Naive thymus-derived CD4-positive, alpha-beta T cell (primary cell): ENCODE measurements at places on chromosomes 11 and 22. TPM values are rescaled to one million over a fixed set of nuclear protein-coding genes. Genes with fewer than 3 reads are reported as not detected.

The OR5A1 gene
- total RNA-seq: not detected

The CD44 gene
- 994 TPM for total RNA-seq

The UPB1 gene
- total RNA-seq: 0.41 and 0.70 TPM in 2 replicates

The KCNJ5 gene
- not detected for total RNA-seq

The KCNJ1 gene
- total RNA-seq: not detected

The SCN3B gene
- total RNA-seq: not detected

The MAML2 gene
- 15.6 TPM in 2 replicates for total RNA-seq

- H3K36me3 ChIP-seq: peaks cover 14% of the 10 kb centered on the region
- H3K4me1 ChIP-seq: peaks cover 32% of the 10 kb centered on the region
- H3K27ac ChIP-seq: no peak overlapping the region
- H3K27me3 ChIP-seq: no peaks in the 10 kb centered on the region
Measured at GRCh38 chr22:37205046-37205445, 7.2 kb downstream of the SSTR3 start.

DNA sequence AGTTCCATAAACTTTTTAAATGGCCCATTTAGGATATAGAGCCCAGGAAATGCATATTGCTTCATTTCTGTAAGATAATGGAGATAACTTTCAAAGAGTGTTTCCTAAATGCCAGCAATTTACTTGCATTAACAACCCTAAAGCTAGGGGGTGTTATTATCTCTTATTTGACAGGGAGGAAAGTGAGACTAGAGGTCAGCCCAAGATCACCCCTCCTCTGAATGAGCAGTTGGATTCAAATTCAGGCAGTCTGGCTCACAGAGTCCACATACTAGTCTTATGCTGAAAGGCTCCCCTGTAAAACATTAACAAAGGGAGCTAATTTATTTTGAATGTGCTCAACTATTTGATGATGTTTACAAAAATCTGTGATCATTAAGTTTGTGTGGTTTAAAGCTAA is 49.9 kb upstream of the TRIM77 start:
- no peak overlapping the region for H3K4me3 ChIP-seq
- H3K27ac ChIP-seq: no peak overlapping the region
- H3K4me1 ChIP-seq: no peaks in the 10 kb centered on the region
- no peaks in the 10 kb centered on the region for H3K36me3 ChIP-seq
- no peaks in the 10 kb centered on the region for H3K27me3 ChIP-seq

DNA sequence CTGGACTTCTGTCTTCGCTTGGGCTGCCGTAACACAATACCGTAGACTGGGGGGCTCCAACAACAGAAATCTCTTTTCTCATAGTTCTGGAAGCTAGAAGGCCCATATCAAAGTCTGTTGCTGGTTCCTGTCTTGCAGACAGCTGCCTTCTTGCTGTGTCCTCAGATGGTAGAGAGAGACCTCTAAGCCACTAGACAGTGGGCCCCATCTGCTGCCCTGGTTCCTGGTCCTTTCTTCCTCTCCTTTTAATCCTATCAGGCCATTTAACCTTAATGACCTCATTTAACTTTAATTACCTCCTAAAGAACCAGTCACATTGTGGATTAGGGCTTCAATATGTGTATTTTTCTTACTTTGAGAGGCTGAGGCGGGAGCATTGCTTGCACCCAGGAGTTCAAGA is 9.4 kb downstream of the CEP164 start:
- no peak overlapping the region for H3K4me3 ChIP-seq
- H3K27me3 ChIP-seq: no peaks in the 10 kb centered on the region
- no peaks in the 10 kb centered on the region for H3K36me3 ChIP-seq

- H3K4me3 ChIP-seq: no peak overlapping the region
- no peaks in the 10 kb centered on the region for H3K4me1 ChIP-seq
- DNase-seq: no peak
- no peaks in the 10 kb centered on the region for H3K27me3 ChIP-seq
Measured at GRCh38 chr11:15667127-15667725, 552.5 kb downstream of the INSC start.

GRCh38 chr11:96307776-96308140 is 35.2 kb downstream of the MAML2 start:
- peaks cover 3% of the 10 kb centered on the region for H3K4me1 ChIP-seq
- DNase-seq: no peak
- no peaks in the 10 kb centered on the region for H3K36me3 ChIP-seq
- no peak overlapping the region for H3K4me3 ChIP-seq
- H3K27ac ChIP-seq: peak overlapping the region; percentile 56

DNA sequence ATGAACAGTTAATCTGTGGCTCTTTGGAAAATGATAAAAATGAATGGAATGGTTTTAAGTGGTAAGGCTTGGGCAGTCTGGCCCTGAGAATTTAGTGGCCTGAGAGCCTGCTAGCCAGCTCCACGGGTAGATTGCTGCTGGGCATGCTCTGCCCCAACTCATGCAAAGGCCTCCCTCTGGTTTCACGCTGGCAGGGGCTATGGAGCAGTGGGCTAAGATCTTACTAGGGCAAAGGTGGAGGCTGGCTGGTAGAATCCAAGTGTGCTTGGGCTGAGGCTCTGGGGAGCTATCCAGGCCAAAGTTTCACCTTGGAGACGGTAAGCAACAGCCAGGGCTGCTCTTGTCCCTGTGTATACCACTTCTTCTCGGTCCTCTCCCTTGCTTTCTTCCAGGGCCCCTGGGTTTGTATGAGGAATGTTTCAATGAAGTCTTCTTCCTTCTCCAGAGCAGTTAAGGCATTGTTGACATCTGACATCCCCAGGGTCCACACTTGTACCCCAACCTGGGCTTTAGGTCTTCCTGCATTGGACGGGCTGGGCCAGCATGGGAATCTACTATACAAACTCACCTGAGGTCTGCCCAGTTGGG is 27.4 kb downstream of the UBE2L3 start:
- H3K36me3 ChIP-seq: peaks cover 5% of the 10 kb centered on the region
- H3K4me1 ChIP-seq: peaks cover 18% of the 10 kb centered on the region
- no peak overlapping the region for H3K4me3 ChIP-seq
- H3K27ac ChIP-seq: no peak overlapping the region
- no peak for DNase-seq

DNA sequence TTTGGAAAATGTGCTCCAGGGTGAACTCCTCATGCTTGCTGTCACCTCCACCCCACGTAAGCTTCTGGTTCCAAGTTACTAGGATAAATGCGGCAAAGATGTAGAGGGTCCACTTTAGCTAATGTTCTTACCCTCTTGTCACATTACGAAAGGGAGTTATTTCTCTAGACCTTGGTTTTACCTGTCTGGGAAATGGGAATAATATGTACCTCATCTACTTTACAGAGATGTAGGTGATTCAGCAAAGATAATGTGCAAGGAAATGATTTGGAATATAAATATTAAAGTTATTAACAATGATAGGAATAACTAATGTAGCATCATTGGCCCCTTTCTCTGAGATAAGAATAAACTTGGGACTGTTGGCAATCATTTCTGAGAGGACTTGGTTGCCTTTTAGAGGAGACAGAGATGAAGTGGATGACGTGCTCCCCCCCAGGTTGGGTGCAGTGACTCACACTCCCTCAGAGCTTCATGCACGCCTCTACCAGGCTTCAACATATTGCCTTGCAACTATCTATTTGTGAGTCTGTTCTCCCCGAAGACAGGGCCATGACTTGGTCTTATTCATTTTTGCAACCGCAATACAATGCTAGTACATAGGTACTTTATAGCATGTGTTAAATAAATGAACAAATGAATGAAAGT is 97.1 kb downstream of the ME3 start:
- no peaks in the 10 kb centered on the region for H3K4me1 ChIP-seq
- no peaks in the 10 kb centered on the region for H3K36me3 ChIP-seq
- no peak for DNase-seq
- no peak overlapping the region for H3K4me3 ChIP-seq
- no peak overlapping the region for H3K27ac ChIP-seq

DNA sequence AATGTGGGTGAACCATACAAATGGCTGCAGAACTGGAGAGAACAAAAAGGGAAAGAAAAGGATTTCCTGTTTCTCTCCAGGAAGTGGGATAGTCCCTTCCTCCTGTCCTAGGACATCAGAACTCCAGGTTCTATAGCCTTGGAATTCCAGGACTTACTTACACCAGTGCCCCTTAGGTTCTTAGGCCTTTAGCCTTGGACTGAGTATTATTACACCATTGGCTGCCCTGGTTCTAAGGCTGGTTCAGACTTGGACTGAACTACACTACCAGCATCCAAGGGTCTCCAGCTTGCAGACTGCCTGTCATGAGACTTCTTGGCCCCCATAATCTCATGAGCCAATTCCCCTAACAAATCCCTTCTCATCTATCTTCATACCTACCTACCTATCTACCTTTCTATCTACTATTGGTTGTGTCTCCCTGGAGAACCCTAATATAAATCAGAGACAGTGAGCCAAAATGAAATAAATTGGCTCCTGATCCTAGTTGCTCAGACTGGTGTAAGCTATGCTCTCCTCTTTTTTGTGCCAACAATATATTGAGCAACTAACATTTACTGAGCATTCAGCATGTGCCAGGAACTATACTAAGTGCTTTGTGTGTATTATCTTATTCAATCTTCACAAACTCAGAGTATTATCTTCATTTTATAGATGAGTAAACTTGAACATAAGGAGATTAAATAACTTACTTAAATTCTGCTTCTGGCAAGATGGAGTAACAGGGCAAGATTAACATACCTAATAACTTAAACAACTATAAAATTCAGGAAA is 303.7 kb downstream of the TTC28 start:
- H3K36me3 ChIP-seq: no peaks in the 10 kb centered on the region
- no peak overlapping the region for H3K4me3 ChIP-seq
- no peak overlapping the region for H3K27ac ChIP-seq
- H3K27me3 ChIP-seq: no peaks in the 10 kb centered on the region

DNA sequence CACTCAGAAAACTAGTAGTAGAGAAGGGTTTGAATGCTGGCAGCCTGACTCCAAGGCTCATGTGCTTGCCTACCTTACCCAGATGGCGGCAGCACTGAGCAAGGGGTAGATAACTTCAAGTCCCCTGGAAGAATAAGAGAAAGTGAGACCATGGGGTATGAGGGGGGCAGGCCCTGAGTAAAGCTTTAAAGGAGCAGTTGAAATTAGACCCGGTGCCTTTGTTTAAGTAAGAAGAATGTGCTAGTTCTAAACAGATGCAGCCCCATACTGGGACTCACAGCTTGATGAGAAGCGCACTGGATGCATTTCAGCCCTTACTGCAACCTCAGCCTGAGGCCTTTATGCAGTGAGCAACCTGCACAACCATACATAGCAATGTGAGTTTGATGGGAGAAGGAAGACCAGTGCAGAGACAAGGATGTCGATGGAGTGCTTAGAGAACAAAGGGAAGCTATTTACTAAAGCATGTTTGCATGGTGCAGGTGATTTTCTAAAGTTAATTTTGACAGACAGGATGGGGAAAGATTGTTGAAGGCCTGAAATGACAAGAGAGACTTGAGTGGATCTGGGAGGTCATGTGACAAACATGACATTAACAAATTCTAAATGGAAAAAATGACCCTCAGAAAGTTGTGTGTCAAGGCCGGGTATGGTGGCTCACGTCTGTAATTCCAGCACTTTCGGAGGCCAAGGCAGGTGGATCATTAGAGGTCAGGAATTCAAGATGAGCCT is 27.1 kb upstream of the TMA7B start:
- H3K4me1 ChIP-seq: peaks cover 95% of the 10 kb centered on the region
- peak; percentile 53 for DNase-seq
- H3K36me3 ChIP-seq: no peaks in the 10 kb centered on the region

GRCh38 chr22:45544588-45545170 is 42.0 kb downstream of the FBLN1 start:
- no peak overlapping the region for H3K27ac ChIP-seq
- DNase-seq: no peak
- no peaks in the 10 kb centered on the region for H3K27me3 ChIP-seq
- H3K4me1 ChIP-seq: no peaks in the 10 kb centered on the region
- no peak overlapping the region for H3K4me3 ChIP-seq
- H3K36me3 ChIP-seq: no peaks in the 10 kb centered on the region

- H3K36me3 ChIP-seq: no peaks in the 10 kb centered on the region
- H3K27me3 ChIP-seq: no peaks in the 10 kb centered on the region
- DNase-seq: no peak
- no peaks in the 10 kb centered on the region for H3K4me1 ChIP-seq
- no peak overlapping the region for H3K4me3 ChIP-seq
Measured at GRCh38 chr11:32137869-32138268, 47.0 kb downstream of the RCN1 start.

DNA sequence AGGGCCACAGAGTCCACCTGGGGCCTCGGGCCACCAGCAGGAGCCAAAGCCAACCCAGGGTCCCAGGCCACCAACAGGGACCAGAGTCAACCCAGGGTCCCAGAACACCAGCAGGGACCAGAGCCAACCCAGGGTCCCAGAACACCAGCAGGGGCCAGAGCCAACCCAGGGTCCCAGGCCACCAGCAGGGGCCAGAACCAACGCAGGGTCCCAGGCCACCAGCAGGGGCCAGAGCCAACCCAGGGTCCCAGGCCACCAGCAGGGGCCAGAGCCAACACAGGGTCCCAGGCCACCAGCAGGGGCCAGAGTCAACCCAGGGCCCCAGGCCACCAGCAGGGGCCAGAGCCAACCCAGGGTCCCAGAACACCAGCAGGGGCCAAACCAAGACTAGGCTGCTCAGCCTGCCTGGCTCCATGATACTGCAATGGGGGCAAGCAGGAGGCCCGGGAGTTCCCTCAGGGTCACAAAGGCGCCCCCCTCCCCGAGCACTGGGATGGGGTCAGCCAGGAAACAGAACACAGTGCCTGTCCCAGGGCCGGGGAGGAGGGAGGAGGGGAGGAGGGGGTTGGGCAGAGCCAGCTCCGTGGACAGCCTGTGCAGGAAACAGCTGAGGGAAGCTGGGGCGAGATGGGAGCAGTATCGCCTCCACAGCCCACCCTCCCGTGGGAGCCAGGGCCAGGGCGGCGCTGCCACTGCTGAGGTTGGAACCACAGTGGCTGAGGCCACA is 62.0 kb upstream of the PRR5 start:
- H3K4me1 ChIP-seq: no peaks in the 10 kb centered on the region
- no peak overlapping the region for H3K27ac ChIP-seq
- DNase-seq: no peak
- no peak overlapping the region for H3K4me3 ChIP-seq
- no peaks in the 10 kb centered on the region for H3K27me3 ChIP-seq

DNA sequence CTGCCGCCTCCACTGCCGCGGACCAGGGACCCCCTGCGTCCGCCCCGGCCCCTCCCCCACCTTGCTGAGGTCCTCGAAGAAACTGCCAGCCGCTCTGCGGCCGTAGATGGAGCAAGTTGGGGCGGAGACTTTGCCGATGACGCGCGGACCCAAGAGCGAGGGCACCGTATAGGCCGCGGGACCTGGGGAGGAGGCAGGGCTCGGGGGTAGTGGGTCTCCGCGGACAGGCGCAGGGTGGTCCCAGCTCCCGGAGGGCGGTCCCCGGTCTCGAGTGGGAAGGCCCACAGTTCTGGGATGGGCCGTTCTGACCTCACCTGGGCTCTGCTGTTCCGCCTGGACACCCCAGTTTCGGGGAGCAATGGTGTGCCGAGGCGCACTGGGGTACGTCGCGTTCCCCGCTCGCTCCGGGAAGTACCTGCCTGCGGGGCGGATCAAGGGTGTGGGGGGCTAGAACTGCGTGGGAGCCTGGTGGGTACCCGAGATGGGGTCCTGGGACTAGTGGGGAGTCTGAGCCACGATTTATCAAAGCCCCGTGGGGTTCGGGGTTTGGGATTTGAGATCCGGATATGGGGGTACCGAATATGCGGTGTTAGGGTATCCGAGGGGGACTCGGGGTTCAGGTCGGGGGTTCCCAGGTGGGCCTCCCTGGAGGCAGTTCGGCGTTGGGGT is 1.2 kb upstream of the TYMP start:
- peak; percentile 50 for DNase-seq
- peak overlapping the region; percentile 86 for H3K4me3 ChIP-seq
